Dermis blood vessel endothelial cell (primary cell): ENCODE measurements at places on chromosomes 7 and 10. TPM values are rescaled to one million over a fixed set of nuclear protein-coding genes. Genes with fewer than 3 reads are reported as not detected.

The ARPC1A gene
- 210 and 276 TPM in 2 replicates for total RNA-seq

The NEUROD6 gene
- total RNA-seq = not detected in 2 replicates

The MYH16 gene
- total RNA-seq = 0.19 TPM in 1 of 2 replicates, not detected in the other

The PRSS37 gene
- total RNA-seq = not detected in 2 replicates

The GAD2 gene
- not detected in 2 replicates for total RNA-seq

The PVRIG gene
- not detected in 2 replicates for total RNA-seq

The PANK1 gene
- total RNA-seq = 5.4 and 6.0 TPM in 2 replicates

The MICALL2 gene
- 14.4 and 19.1 TPM in 2 replicates for total RNA-seq

The IKZF1 gene
- 0.17 TPM in 1 of 2 replicates, not detected in the other for total RNA-seq

The PPP1R17 gene
- total RNA-seq = not detected in 2 replicates

The ADAM12 gene
- 0.28 and 0.68 TPM in 2 replicates for total RNA-seq

The TAS2R41 gene
- not detected in 2 replicates for total RNA-seq

The OR6V1 gene
- total RNA-seq = not detected in 2 replicates

The CPA4 gene
- total RNA-seq = 0.17 and 0.74 TPM in 2 replicates

The SFTPA1 gene
- not detected in 2 replicates for total RNA-seq

The TUBAL3 gene
- 0.28 and 0.34 TPM in 2 replicates for total RNA-seq

The CLDN3 gene
- total RNA-seq = 1.4 and 1.5 TPM in 2 replicates
